Stimulated activated CD4-positive, alpha-beta T cell treated with anti-CD3 and anti-CD28 coated beads, Interleukin-1b, Interleukin-23, amount 100 ng/mL, for 1 hour (primary cell): ENCODE measurements at places on chromosomes 2 and 18.

DNA sequence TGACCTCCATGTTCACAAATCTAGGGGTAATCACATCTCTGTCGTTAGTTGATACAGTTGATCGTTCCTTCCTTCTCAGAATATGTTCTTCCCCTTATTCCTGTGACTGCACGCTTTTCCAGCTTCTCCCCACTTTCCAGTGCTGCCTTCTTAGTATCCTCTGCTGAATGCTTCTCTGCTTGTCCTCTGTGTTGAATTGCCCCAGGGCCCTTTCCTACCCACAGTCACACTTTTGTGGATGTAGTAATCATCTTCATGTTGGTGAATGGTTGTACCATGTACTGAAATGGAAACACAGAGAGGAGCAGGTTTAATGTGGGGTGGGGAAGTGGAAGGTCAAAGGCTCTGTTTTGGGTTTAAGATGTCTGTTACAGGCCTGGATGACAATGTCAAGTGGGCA lies 47.2 kb downstream of the EML6 start:
- no peak for DNase-seq

GRCh38 chr2:42932271-42933151 lies 140.1 kb upstream of the HAAO start:
- no peak for DNase-seq

DNA sequence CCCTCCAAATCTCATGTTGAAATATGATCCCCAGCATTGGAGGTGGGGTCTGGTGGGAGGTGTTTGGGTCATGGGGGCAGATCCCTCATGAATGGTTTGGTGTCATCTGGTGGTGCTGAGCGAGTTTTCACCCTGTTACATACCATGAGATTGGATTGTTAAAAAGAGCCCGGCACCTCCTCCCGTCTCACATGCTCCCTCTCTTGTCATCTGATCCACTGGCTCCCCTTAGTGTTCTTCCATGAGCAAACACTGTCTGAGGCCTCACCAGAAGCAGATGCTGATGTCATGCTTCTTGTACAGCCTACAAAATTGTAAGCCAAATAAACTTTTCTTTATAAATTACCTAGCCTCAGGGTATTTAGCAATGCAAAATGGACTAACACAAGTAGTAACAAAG lies 405.0 kb upstream of the SLC39A10 start:
- DNase-seq: no peak

GRCh38 chr18:67694787-67695186 lies 178.3 kb upstream of the DSEL start:
- DNase-seq: no peak

DNA sequence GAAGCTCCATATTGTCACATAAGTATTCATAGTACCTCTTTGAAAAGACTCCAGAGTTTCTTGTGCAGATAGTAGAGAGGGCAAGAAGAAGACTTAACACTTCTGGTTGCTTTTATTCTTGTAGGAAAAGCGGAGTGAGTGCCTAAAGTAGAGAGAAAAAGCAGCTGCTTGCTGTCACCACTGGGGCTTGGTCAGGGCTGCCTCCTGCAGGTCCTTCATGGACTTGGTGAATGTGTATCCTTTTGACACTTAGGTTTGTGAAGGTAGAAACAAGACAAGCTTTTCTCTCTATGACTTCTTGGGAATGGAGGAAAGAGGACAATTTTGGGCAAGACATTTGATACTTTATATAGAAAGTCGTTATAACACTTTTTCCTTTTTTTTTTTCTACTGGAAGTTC lies 312.8 kb upstream of the FANCL start:
- no peak for DNase-seq
